ENCODE measurements at places on chromosomes 3 and 15.

- no peak for DNase-seq
Observed at GRCh38 chr3:159322322-159322939, 520.6 kb downstream of the MFSD1 start.

DNA sequence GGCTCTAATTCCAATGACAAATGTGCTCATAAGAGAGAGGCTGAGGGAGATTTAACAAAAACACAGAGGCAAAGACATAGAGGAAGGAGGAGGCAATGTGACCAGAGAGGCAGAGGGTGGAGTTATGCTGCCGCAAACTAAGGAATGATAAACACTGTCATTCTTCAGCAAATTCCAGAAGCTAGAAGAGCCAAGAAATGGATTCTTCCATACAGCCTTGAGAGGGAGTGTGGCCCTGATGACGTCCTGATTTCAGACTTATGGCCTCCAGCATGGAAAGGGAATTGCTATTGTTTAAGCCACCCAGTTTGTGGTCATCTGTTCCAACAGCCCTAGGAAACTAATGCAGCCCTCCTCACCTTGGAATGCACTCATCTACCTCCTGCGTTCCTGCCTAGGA lies 30.5 kb downstream of the CD47 start:
- DNase-seq: no peak

DNA sequence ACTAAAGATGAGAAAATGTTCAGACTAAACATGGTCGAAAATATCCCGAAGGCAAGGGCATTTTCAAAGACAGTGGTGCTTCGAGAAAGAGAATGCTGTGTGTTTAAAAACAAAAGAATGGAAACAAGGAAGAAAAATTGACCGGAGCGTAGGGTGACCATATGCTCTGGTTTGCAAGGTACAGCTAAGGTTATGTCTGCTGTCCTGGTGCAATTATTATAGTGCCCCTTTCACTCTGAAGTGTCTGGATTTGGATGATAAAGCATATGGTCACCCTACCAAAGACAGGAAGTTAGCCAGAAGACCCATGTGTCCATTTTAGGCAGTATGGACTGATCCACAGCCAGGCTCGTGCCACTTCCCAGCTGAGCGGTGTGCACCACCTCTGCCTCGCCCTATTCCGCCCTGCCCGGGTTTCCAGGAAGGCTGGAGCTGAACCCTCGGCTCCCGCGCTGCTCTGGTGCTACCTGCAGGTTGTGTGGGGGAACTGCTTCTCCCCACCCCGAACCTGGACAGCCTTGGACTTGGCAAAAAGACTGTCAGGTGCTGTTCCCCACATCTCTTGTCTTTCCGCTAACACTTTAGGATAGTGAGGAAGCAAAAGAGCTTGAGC lies 25.2 kb downstream of the GOLGA6D start:
- DNase-seq: peak; percentile 7

- DNase-seq: no peak
Observed at GRCh38 chr3:184549796-184550577, 11.6 kb upstream of the EPHB3 start.

- DNase-seq: no peak
Observed at GRCh38 chr15:80703965-80704364, 8.9 kb downstream of the ABHD17C start.

GRCh38 chr3:94525043-94525442 lies 462.2 kb downstream of the NSUN3 start:
- DNase-seq: no peak

GRCh38 chr3:132911741-132912415 lies 126.3 kb upstream of the TMEM108 start:
- DNase-seq: no peak

DNA sequence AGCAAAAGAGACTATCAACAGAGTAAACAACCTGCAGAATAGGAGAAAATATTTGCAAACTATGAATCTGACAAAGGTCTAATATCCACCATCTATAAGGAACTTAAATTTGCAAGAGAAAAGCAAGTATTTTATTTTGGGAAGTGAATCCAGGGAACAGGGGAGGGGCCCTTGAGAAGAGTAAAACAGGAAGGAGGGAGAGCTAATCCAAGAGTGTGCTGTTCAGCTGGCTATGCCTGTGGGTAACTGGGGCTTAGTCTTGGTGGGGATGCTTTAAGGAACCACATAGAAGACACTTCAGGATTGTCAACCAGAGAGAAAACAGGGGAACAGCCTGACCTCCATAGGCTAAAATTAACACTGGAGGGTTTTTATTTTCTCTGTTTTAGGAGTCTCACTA lies 3.9 kb upstream of the HHLA2 start:
- no peak for DNase-seq

- no peak for DNase-seq
Observed at GRCh38 chr3:133387341-133387740, 12.5 kb upstream of the BFSP2 start.

GRCh38 chr3:52798376-52798977 lies 3.9 kb downstream of the ITIH3 start:
- no peak for DNase-seq

DNA sequence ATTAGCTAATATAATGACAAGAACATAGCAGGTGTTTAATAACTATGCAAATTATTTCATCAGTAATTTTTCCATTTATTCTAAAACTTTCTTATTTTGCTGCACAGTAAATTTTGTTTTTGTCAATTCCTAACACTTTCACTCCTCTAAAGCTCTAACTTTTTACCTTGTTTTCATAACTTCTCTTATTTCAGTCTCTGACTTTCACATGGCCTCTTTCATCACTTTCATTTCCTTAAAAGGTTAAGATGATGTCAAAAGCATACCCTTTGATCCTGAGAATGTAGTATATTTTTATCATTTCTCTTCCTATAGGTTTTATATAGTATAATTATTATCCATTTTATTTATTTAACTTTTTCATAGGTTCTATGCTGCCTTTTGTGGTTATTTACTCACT lies 1325.8 kb upstream of the ALCAM start:
- no peak for DNase-seq

- no peak for DNase-seq
Observed at GRCh38 chr3:176967522-176967921, 229.8 kb downstream of the TBL1XR1 start.

DNA sequence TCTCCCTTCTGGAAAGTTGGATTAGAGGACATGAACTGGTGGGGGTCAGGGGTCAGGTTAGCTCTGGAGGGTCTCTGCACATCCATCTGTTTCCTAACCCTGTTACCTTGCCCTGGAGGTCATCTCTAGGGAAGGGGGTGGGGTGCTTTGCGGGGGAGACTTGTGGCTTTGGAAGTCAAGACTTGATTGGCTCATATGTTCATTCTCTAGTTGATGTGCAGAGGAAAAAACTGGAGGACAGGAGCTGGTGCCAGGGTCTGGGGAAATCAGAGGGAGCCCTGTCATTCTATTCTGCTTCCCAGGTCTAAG lies 42.9 kb upstream of the ROPN1 start:
- DNase-seq: no peak

GRCh38 chr3:145620486-145620885 lies 540.5 kb downstream of the PLOD2 start:
- DNase-seq: no peak

- DNase-seq: no peak
Observed at GRCh38 chr15:40558952-40559742, 5.7 kb downstream of the CCDC32 start.

- no peak for DNase-seq
Observed at GRCh38 chr3:49763981-49764380, 22.4 kb downstream of the IP6K1 start.

- DNase-seq: no peak
Observed at GRCh38 chr3:105999856-106000255, 131.0 kb upstream of the CBLB start.

DNA sequence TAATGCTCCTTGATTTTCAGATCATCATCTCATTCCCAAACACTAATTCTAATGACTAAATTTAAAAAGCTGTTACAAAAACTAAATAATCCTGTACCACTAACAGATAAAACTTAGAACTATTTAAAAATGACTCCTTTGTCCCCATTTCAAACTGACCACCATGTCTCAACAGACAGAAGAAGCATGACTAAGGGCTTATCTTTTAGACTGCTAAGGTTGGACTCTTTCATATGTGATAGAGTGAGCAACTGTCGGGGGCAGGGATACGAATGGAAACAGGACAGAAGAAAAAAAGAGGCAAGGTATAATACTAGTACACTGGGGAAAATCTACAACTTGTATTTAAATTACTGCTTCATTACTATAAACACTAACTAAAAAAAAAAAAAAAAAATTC lies 23.3 kb downstream of the SNX4 start:
- DNase-seq: no peak

- DNase-seq: no peak
Observed at GRCh38 chr3:54036543-54036942, 85.8 kb upstream of the CACNA2D3 start.

DNA sequence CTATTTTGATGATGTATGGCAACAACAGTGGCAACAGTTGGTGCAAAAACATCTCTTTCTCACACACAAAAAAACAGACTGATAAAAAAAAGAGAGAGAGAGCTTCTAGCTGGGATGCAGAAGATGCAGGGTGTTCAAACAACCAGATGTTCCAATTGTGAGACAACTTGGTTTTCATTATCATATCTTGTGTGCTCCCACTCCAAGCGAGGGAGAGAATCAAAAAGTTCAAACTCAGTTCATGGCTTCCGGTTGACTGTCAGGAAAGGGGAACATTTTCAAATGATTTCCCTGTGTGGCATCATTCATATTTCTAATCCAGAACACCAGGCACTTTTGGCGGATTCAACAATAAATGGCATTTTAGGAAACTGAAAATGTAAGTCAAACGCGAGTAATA lies 72.1 kb downstream of the RSL24D1 start:
- DNase-seq: no peak

DNA sequence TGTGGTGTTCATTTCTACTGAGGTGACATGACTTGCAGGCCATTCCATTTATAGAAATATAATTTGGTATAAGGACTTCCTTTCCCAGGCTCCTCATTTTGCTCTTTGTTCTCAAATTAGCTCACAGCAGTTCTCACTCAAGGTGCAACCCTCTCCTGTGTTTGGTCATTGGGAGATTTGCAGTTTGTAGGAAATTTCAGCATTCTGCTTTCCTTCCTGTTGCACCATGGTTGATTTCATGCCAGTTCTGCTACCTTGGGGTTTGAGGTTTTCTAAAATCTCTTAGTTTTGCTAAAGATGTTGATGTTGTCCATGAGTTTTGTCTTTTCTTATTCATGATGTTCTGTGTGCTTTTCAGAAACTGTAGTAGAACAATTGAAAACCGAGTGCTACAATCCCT lies 65.7 kb upstream of the PROK2 start:
- DNase-seq: no peak

DNA sequence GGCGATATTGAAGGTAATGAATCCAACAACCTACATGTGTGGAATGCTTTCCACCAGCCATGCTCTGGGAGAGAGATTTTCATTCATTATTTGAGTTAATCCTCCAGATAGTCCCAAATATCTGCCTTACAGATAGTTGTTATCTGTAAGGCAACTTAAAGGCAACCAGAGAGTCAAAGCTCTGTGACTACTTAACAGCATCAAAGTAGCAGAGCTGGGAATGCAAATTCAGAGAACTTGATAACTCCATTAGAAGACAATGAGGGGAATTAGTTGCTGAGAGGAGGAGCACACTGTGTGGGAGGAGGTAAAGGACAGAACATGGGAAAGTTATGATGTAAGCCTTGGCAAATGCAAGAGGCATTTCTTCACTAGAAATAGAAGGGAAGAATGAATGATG lies 10.5 kb upstream of the CRBN start:
- DNase-seq: no peak

DNA sequence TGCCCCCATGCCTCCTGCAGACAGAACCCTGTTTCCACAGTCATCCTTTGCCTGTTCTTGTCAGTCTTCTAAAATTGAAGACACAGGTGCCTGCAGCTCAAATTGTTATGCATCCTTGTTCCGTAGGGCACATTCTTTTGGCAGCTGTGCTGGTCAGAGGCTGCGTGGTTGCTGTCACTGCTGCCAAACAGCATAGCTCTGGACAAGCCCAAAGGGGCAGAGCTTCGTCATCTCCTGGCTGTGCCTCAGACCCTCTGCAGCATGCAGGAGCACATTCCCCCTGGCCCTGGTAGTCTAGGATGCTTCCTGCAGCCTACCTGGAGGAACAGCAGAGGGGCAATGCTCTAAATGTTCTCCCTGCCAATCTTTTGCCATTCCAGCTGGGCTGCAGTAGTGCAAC lies 2.1 kb upstream of the FBXL22 start:
- DNase-seq: no peak

- no peak for DNase-seq
Observed at GRCh38 chr3:19934098-19934566, at the start of gene EFHB. Gene EFHB (minus strand): TSS chr3:19934217. CDS start chr3:19934018, 199 bp downstream.

GRCh38 chr3:154758109-154758868 lies 321.8 kb upstream of the MME start:
- DNase-seq: peak; percentile 43

GRCh38 chr3:47716656-47717055 lies 65.0 kb downstream of the SMARCC1 start:
- DNase-seq: no peak

DNA sequence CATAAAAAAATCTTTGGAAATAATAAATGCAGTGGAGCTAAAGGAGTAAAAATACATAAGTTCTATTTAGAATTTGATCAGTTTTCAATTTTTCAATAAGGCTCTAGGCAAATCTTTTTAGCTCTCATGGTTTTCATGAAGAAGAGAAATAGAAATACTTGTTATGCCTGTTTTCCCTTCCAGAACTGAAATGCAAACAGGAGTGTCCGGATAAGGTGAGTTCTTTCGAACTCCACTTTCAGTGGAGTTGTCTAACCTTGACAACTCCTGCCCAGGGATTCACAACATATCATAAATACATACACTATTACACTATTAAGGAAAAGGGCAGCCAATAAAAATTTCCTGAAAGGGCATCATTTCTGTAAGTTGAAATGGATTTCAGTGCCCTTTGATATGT lies 216.4 kb upstream of the SLC2A2 start:
- no peak for DNase-seq

DNA sequence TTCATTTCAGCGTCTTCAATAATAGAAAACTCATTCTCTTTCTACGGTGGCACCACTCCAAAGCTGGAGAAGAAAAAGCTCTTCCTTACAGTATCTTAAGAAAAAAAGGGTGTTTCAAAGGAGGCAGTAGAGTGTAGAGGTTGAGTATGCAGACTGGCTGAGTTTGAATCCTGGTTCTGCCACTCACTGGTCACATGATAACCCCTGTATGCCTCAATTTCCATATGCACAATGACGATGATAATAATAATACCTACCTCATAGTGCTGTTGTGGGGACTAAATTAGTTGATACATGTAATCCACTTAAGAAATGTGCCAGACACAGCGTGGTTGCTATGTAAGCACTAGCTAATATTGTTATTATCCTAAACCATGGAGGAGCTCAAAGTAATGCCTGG lies 4.5 kb downstream of the ANP32A start:
- DNase-seq: no peak

DNA sequence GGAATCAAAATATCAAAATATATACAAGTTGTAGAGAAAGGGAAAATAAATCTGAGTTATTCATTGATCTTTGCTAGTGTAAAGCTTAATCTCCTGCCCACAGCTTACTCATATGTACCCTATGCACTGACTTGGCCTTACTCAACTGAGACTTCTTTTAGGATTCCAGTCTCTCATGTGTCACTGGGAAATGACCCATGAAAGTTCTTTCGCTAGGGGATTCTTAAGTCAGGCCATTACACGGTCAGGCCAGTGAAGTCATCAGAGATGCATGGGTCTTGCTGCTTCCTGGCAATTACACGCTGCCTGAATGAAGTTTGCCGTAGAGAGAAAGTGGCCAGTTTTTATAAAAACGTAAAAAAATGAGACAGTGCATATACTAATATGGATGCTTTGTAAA lies 20.7 kb upstream of the LPP start:
- peak; percentile 99 for DNase-seq

Measured in RCC 7860 (cell line).